Fibroblast of villous mesenchyme (primary cell): ENCODE measurements at places on chromosomes 5 and 9. TPM values are rescaled to one million over a fixed set of nuclear protein-coding genes. Genes with fewer than 3 reads are reported as not detected.
A peak's percentile ranks its signal among the peaks of the same experiment; 100 is the strongest.

DNA sequence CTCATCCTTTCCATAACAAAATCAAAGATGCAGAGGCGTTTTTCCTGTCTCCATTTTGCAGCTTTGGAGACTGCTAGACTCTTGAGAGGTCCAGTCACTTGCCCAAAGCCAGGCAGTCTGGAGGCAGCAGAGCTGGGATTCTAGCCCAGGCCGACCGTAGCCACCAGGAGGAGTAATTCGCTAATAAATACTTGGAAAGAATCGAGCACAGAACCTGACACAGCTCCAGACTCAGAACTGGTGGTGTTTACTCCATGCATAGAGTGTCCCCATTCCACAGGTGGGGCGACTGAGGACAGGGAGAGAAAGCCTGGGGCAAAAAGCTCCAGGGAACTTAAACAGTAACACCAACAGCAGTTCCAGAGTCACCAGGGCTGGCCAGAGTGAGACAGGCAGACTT is 10.7 kb upstream of the CERCAM start:
- DNase-seq, result peak; percentile 17

GRCh38 chr5:111511174-111511830 is 1.0 kb downstream of the STARD4 start:
- peak; percentile 40 for DNase-seq

GRCh38 chr5:33608344-33609041 is 167.7 kb downstream of the TARS1 start:
- no peak for DNase-seq

- DNase-seq, result no peak
Measured at GRCh38 chr9:19630760-19631159, 158.1 kb downstream of the SLC24A2 start.

- no peak for DNase-seq
Measured at GRCh38 chr5:133253671-133254070, 201.9 kb downstream of the HSPA4 start.

- DNase-seq, result no peak
Measured at GRCh38 chr5:109812698-109813097, 123.0 kb downstream of the MAN2A1 start.

DNA sequence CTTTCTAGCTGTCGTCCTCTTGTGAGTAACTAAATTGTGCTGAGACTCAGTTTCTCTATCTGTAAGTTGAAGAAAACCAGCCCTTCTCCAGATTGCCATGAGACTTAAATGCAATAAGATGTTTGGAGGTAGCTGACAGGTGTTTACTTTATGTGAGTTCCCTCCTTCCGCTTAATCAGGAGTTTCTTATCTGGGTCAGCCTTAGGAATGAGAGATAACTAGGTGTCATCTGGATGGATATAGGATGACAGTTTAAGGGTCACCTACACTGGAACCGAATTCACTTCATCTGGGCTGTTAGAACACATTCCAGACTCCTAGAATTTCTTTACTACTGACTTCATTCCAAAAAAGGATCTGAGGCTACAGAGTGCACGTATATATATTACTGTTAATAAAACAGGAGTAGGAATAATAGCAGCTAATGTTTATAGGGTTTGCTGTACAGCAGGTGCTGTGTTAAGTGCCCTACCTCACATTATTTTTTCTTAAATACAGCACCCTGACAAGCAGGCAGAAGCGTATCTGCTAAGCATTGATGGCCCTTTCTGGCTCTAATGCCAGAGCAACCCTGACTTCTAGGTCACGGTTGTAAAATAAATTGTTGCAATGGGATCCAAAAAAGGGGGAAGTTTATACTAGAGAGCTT is 30.0 kb upstream of the CPEB4 start:
- peak; percentile 11 for DNase-seq

GRCh38 chr5:14202462-14202861 is 59.3 kb downstream of the TRIO start:
- DNase-seq, result no peak

DNA sequence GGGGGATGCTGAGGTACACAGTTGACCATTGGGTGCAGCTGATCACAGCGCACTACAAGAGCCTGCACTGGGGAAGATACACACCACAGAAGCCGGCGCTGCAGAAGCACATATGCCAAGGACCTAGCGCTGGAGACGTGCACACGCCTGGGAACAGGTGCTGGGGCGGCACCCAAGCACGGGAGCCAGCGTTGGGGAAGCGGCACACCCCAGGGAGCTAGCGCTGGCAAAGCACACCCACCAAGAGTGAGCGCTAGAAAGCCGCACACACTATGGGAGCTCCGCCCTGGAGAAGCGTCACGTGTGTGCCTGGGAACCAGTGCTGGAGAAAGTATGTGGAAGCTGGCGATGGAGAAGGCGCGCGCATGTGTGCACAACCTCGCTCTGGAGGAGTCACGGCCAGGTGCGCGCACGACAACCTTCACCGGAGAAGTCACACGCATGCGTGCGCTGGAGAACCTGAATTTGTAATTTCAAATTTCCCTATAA is 4.5 kb downstream of the FANCC start:
- DNase-seq, result peak; percentile 58

GRCh38 chr9:127178686-127179632 is 56.5 kb upstream of the ANGPTL2 start:
- peak; percentile 37 for DNase-seq

DNA sequence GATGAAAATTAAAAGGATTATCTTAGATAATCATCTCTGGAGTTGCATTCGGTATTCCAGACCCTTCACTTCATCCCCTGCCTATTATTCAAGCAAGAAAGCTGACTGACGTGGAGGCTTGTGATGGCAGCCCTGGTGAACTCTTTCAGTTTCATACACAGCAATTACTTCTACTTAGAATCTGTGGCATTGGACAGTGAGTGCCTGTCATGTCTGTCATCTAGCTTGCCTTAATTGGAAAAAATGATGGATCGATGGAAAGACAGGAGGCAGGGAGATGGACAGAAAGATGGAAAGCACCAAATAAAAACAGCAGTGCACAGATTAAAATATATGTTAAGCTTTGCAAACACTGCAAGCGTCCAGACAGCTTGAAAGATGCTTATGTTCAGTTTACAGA is 1371.0 kb upstream of the CDH6 start:
- no peak for DNase-seq

- DNase-seq, result no peak
Measured at GRCh38 chr5:57398413-57399093, 84.1 kb downstream of the ACTBL2 start.

GRCh38 chr5:115470921-115471320 is 73.7 kb downstream of the FEM1C start:
- no peak for DNase-seq

DNA sequence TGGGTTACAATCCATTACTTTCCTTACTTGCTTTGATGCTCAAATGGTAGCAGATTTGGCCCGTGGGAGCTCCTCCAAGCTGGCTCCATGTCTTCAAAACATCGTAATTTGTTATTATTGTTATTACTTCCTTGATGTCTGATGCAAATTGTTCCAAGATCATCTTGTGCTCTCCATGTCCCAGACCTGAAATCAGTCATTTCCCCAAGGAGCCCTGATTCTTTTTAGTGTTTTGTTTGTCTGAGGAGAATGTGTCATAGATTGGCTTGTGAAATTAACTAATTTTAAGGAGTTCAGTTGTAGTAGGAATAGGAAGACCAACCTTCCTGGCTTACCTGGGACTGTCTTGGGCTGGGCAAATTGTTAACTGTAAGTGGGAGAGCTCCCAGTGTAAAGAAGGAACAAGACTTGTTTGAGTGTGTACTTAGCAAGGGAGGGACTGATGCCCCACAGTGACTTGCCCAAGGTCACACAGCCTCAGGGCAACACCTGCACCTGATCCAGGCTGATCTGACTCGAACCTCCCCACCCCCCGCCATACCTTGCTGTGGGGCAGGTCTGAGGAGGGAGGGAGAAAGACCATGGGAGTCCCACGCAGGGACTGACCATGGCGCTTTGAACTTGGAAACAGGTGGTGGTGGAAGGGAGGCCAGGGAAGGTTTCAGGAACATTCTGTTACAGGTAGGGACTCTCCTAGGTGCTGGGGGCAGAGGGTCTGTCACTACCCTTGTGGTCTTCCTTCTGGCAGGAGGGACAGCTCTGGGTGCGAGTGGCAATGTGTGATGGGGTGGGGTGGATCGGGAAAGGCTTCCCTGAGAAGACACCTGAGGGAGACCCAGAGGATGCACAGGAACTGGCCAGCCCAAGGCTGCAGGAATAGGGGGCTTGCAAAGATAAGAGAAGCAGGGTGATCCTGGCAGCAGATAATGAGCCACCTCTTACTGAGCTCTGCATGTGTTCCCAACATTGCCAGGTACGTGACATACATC is 2.7 kb upstream of the BICD2 start:
- DNase-seq, result peak; percentile 60

GRCh38 chr5:5751498-5751897 is 329.0 kb downstream of the ICE1 start:
- no peak for DNase-seq

DNA sequence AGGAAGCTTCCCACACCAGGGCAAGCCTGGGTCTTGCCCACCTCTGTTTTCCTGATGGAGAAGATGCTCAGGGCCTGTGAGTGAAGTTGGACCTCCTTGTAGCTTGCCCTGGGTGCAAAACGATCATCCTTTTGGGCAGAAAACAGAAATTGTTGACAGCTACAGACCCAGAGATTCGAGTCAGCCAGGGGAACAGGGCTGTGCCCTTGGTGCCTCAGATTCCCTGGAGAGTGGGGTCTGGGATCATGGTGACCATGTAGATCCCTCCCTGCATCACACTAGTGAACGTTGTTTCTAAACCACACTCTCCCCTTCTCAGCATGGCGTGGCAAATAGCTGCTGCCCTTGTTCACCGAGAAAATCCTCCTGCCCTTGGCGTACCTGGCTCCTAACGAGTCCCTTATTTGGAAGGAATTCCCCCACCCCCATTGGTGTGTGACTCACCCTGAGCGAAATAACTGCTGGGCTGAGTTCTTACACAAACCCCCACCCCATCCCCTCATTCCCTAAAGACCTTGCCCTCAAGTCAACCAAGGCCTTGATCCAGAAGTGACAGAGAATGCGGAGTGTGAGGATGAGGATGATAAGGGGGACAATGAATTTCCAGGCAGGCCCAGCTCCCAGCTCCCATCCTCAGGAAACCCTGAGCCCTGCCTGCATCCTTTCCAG is 1.1 kb upstream of the DCANP1 start:
- DNase-seq, result no peak

- no peak for DNase-seq
Measured at GRCh38 chr5:148569948-148570347, 84.4 kb downstream of the HTR4 start.

DNA sequence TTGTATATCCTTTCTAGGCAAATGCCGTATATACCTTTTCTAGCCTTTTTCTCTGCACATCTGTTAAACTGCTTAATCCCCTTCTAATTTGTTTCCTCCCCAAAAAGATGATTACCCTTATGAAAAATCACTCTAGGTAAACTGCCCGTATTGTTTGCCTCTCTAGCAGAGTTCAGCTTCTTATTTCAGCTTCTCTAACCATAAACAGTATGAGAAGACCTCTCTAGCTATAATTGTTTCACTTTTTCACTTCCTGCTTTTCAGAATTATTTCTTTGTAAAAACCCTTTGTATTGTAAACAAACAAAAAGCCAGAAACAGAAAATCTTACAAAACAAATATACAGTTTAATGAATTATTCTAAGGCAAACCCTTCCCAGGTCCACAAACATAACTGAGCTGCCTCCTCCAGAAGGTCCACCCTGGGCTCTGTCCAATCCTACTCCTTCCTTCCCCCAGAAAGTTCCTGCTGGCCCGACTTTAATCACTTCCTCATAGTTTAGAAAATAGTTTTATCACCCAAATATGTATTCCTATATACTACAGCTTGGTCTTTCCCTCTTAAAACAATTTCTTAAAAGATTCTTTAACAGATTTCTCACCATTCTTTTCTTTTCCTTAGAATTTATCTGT is 158.1 kb downstream of the FGF1 start:
- no peak for DNase-seq

DNA sequence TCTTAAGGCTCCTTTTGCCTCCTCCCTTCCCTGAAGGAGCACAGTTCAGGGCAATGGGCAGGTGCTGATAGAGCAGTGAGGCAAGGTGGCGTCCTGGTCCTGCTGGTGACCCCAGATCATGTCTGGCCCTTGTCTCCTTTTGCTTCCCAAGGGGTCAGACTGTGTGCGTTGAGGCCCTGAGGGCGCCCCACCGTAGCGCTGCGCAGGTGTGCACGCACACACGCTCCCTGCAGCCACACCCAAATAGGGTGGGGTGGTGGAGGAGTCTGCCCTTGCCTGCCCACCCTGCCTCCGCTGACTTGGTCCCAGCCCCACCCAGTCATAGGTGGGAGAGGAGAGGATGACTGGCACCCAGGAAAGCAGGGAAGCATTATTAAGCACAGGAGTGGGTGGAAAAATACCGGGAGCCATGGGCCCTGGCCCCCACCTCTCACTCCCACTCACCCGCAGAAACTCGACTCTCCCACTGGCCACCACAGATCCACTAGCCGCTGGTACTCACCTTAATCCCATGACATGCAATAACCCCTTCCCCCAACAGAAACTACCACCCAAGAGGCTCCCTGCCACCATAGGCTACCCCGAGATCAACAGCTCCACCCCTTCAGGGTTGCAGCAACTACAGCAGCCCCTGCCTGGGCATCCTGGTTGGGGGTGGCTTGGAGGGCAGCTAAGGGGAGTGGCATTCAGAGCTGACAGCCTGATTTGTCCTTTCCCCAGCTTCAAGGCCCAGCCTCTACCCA is 16.7 kb downstream of the PDLIM4 start:
- DNase-seq, result no peak

- DNase-seq, result peak; percentile 12
Measured at GRCh38 chr9:82404881-82405280, 416.3 kb downstream of the SPATA31D1 start.

DNA sequence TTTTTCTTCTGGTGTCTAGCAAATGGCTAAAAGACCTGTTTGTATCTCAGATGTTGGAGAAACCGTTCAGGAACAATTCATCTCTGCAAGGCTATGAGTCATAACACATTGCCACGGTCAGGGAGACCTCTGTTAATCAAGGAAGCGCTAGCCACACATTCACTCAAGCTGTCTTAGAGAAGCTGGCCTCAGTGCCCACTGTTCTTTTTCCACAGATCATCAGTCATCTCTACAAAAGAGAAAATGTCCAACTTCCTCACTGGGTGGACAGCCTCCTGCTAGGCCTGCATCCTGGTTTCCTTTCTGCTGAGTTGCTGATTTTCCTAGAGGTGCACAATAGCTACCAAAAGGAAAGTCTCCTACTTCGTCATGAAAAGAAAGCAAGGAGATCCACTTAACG is 360.5 kb downstream of the BNC2 start:
- peak; percentile 72 for DNase-seq

SMIM3 gene
- 41.5 and 49.9 TPM in 2 replicates for total RNA-seq

CARD19 gene
- total RNA-seq, result 35.8 and 45.1 TPM in 2 replicates

PIK3R1 gene
- 34.5 and 73.8 TPM in 2 replicates for total RNA-seq

DROSHA gene
- 37.0 and 54.8 TPM in 2 replicates for total RNA-seq

SLC4A9 gene
- not detected in 2 replicates for total RNA-seq

NUTM2F gene
- total RNA-seq, result not detected in 2 replicates

QRFP gene
- total RNA-seq, result not detected in 2 replicates

SPINK13 gene
- not detected in 2 replicates for total RNA-seq

CAMK2A gene
- 1.3 TPM in 2 replicates for total RNA-seq

RNF183 gene
- not detected in 2 replicates for total RNA-seq

ABO gene
- not detected in 2 replicates for total RNA-seq

KLF4 gene
- 2.6 and 3.5 TPM in 2 replicates for total RNA-seq

FOXD4L3 gene
- total RNA-seq, result 0.32 TPM in 1 of 2 replicates, not detected in the other

RNF224 gene
- not detected in 2 replicates for total RNA-seq
